Left cardiac atrium (tissue), 4 donors: ENCODE measurements at places on chromosomes 11 and 22. TPM values are rescaled to one million over a fixed set of nuclear protein-coding genes. Genes with fewer than 3 reads are reported as not detected.
A peak's percentile ranks its signal among the peaks of the same experiment; 100 is the strongest.

DNA sequence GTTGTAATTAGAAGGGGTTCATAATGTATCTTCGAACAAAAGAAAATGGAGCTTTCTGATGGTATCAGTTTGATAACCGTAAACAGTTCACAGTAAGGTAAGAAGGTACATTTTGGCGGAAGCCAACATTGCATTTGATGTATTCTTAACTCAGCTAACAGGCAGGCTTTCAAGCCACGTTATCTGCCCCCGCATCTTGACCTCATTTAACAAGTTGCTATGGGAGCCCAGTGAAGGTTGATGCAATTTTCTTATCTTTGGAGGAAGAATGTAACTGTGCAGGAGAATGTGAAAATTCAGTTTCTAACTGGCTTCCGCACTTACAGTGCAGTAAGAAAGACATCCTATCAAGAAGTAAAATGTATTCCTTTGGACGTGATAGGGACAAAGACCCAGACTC, 110.6 kb downstream of the ETS1 start:
- DNase-seq = peak; percentile 37

GRCh38 chr11:131656839-131657211, 286.4 kb downstream of the NTM start:
- no peak for DNase-seq

- no peak for DNase-seq
Measured at GRCh38 chr11:69634069-69634468, 6.9 kb upstream of the CCND1 start.

- no peak for DNase-seq
Measured at GRCh38 chr11:34268906-34269430, 88.8 kb downstream of the ABTB2 start.

GRCh38 chr11:7600205-7600775, 73.0 kb downstream of the CYB5R2 start:
- peak; percentile 43 for DNase-seq

- no peak for DNase-seq
Measured at GRCh38 chr11:116101902-116102301, 597.7 kb upstream of the CADM1 start.

DNA sequence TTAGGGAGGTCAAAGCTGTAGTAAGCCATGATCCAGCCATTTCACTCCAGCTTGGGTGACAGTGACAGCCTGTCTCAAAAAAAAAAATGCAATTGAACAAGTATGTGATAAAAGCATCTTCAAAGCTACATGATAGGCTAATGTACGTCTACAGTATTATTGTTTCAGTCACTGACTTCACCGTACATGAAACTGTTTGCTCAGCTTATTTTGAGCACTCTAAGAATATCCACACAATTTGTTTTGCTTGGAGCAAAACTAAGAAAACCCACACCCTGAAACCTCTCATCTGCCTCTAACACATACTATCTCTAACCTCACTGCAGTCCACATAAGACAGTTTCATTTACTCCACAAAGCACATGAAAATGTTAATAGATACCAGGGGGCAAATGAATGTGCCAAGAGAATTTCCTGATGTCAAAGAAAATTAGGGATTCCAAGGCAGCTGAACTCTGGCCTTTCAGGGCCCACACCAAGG, 60.7 kb downstream of the KCNA4 start:
- DNase-seq = no peak

DNA sequence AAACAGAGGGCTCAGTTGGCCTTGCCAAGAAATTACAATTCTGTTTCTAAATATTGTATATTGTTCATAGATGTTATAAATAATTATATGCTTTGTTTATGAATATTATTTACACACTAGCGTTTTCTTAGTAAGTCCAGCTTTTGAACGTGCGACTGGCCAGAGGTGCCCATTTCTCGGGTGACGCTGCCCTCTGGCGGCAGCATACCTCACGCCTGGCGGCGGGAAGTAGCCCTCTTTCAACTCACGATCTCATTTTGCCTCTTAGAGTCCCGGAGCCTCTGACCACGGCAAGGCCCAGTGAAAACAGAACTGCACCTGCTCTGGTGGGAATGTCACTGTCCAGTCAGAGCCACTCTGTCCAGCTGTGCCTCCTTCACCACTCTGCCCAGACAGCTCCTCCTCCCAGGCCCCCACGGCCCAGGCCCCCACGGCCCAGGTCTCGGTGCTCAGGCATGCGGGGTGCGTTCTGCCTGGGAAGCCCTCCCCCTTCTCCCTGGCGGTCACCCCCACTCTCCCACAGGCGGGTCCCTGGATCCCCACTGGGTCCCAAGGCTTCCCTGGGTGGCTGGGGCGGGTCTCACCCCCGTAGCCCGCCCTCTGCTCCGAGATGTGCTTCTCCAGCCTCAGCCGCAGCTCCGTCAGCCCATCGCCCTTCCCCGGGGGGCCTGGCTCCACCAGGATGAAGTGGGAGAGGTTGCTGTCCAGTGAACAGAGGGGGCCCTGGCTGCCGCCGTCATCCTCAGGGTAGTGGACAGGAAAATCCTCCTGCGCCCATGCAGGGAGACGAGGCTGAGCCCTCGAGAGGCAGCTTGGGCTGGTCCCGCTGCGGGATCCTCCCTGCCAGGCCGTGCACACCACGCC, 19.3 kb downstream of the TSSC4 start:
- peak; percentile 82 for DNase-seq

- DNase-seq = no peak
Measured at GRCh38 chr11:8732324-8732670, 49.7 kb downstream of the RPL27A start.

DNA sequence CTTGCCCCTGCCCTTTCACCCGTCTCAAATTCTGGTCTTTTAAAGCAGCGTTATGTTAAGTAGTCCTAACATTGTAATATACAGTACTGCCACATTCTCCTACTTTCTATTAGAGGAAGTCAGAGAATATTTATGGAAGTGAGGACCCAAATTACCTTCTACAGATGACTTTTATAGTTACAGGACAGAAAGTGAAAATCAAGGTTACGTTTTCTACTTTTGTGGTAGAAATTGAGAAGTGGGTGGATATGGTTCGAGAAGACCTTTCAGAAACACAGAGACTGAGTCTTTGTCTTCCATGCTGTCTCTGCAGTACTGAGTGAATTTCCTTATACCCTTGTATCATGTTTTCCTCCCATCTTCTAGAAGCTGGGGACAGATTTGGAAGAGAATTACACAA, 17.1 kb downstream of the SC5D start:
- DNase-seq = no peak

DNA sequence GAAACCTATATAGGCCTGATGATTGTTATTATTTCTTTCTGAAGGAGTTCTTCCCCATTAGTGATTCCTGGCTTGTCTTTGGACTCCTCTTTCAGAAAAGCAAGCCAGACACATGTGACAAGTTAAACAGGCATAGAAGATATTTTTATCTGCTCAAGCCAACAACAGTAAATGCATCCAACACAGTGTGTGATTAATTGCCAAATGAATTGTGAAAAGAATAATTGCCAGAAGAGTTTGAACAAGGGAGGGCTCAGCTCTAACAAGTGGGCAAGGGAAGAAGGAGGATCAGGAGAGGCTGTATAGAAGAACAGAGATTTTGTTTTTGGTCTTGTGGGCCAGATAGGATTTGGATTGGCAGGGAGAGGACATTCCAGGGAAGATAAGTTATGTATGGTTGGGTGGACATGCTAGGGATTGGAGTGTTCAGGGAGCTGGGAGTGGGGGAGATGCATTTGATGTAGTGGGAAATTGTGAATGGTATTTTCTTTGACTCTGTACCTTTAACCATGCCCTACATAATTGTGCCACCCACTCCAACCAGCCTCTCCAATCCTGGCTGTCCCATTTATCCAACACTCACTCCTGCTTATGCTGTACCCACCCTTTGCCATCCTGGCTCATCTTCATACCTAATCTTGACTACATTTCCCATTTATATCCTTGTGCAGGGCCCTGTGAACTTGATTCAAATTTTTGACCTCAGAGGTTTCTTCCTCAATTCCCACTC, 172.8 kb downstream of the RRAS2 start:
- no peak for DNase-seq

DNA sequence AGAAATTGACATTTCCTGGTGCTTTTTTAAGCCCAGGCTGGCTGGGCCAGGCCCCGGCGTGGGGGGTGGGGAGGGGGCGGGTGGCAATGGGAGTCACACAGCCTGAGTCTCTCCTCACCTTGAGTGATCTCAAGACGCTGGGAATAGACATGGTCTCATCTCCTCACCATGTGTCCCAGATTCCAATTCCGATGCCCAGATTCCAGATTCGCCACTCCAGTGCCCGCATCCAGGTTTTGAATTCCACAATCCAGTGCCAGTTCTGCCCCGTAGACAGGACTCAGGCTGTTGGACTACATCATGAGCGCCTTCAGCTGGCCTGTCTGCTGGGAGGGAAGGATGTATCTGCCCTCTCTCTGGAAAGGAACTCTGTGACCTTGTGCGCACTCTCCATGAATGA, 19.1 kb downstream of the KCNC1 start:
- no peak for DNase-seq

- DNase-seq = no peak
Measured at GRCh38 chr11:44014968-44015623, 32.7 kb upstream of the ACCSL start.

DNA sequence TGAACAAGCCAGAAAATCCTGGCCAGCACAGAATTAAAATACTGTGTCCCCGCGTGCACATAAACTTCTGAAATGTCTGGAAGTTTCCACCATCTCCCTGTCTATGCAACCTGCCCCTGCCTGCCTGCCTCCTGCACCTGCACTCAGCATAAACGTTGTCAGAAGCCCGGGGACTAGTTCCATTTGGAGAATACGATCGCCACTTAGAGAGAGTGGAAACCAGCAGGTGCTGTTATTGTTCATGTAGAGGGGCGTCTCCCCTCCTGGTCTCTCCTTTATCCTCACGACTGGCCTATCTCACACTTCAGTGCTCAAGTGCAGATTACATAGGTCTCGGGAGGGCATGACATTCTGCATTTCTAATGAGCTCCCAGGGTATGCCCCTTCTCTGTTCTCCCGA, 35.6 kb downstream of the MPPED1 start:
- DNase-seq = no peak

GRCh38 chr22:19868333-19868732, 13.7 kb upstream of the GNB1L start:
- peak; percentile 1 for DNase-seq

LARGE2 gene
- total RNA-seq = 0.32 TPM

SDHAF2 gene
- total RNA-seq = 36.8 TPM

SLC25A45 gene
- 4.1 TPM for total RNA-seq

KCNK7 gene
- 0.53 TPM for total RNA-seq

HORMAD2 gene
- not detected for total RNA-seq

RIMBP3C gene
- 0.05 TPM for total RNA-seq

NTM gene
- total RNA-seq = 37.4 TPM

CCDC116 gene
- 0.44 TPM for total RNA-seq

H19 gene
- 390 TPM for total RNA-seq

LMO1 gene
- not detected for total RNA-seq
